GM12892 (cell line): ENCODE measurements at places on chromosomes 2 and 18.

GRCh38 chr2:112694182-112694581, 26.6 kb upstream of the NT5DC4 start:
- DNase-seq: no peak

GRCh38 chr2:146271131-146271831, 1573.5 kb upstream of the ACVR2A start:
- DNase-seq: no peak

DNA sequence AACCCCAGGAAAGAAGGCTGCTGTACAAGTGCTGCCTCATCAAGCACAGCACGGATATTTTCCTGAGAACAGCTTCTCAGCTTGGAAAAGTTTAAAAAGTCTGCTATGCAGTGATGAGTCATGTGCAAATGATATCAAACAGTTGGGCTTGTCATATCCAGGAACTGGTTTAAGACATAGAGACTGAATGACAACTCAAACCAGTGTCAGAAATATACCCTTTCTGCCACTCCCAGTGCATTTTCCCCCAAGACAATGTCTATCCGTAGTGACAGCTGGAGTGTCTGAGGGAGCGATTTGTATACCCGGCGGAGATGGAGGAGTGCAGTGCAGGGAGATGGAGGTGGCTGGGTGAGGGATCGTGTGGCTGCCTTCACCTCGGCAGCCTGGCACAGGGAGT, 28.2 kb downstream of the SOX11 start:
- DNase-seq: no peak

DNA sequence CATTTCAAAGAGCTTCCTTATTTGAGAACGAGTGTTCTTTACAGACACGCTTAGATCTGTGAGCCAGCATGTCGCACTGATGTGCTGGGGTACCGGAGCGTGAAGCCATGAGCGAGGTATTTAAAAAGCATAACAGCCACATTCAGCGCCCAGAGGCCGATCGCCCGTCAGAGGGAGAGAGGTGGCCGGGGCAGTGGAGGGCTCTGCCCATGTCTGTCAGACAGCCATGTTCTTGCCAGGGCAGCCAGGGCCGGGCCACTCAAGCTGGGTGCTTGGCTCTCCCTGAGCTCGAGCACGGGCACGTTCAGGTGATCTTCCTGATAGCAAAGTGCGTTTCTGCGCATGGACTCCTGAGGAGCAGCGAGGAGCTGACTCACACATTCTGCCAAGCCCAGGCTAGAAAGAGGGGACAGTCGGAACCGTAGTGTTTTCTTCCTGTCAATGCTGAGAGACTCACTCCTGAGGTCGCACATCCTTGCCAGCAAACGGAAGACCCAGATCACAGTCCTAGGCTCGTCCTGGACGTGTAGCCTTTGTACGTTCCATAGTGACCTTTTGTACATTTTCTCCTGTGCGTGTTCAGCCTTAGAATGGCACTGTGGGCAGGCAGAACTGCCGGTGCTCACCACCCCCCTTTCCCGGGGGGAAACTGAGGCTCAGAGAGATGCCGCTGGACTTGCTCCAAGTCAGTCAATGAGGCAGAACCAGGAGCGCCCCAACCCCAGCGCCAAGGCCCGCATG, 100.7 kb downstream of the NFATC1 start:
- no peak for DNase-seq

DNA sequence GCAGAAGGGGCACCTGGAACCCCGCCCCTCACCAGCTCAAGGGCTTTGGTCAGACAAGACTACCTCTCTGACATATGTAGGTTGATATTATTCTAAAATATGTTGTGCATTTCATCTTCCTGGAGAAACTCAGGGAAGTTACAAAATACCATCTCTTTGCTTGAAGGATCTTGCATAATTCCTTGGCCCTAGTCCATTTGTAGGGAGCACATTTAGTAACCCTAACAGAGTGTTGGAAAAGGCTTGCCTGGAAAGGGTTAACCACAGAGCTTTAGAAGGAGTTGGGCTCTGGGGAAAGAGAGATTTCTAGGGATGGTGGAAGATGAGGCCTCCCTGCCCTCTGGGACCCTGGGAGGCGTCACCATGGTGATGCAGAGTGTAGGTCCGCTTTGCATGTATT, 143.0 kb upstream of the SLC1A4 start:
- DNase-seq: no peak

DNA sequence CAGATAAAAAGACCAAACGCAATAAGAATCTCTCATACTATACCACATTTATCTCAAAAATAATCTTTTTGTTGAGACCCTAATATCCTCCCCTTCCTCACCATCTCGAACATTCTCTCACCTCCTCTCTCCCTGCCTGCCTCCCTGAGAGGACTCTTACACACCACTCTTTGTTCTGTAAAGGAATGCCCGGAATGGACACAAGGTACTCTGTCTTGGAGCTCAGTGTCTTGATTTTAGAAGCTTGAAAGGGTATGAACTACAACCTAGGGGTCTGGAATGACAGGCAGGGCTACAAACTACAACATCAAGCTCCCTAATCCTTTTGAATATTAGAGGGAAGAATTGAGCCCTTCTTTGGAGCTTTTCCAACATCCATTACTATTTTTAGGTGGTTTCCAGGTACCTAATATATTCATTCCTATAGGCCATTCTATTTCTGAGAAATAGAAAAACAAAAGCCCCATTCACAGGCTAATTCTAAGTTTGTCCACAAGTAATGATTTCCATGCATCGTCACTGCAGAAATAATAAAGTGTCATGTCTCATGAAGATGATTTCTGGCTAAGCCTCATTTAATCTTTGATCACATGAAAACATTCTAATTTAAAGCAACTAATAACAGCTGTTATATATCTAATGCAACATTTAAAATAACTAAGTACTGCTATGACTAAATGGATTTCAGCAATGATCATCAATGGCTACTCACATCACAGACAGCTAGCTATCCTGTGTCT, 60.6 kb downstream of the LRP2 start:
- no peak for DNase-seq

GRCh38 chr2:239201884-239202283, 198.9 kb downstream of the HDAC4 start:
- no peak for DNase-seq

GRCh38 chr18:46412916-46413315, 244.1 kb downstream of the LOXHD1 start:
- DNase-seq: no peak

DNA sequence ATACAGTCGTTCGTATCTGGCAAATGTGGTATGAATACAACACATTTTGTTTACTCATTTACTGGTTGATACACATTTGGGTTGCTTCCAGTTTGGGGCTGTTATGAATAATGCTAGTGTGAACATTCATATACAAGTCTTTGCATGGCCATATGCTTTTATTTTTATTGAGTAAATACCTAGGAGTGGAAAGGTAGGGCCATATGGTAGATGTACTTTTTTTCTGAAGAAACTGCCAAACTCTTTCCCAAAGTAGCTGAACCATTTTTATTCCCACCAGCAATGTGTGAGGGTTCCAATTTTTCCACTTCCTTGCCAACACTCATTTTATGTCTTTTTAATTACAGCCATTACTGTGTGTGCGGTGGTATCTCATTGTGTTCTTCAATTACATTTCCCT, 496.2 kb upstream of the NRXN1 start:
- no peak for DNase-seq

- DNase-seq: no peak
Observed at GRCh38 chr2:21590026-21590690, 466.4 kb downstream of the TDRD15 start.

DNA sequence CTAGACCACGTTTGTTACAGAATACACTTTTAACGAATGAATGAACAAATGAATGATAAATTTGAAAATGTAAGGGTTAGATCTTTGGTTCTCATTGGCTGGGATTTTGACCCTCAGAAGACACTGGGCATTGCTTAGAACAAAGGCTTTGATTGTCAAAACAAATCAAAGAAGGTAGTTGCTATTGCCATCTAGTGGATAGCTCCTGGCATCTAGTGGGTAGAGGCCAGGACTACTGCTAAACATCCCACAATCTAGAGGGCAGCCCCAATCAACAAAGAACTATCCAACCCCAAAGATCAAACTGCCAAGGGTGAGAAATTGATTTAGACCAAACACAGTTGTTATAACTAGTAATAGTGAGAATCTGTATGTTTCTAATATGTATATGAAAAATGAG, 552.3 kb downstream of the KCNJ3 start:
- DNase-seq: no peak

DNA sequence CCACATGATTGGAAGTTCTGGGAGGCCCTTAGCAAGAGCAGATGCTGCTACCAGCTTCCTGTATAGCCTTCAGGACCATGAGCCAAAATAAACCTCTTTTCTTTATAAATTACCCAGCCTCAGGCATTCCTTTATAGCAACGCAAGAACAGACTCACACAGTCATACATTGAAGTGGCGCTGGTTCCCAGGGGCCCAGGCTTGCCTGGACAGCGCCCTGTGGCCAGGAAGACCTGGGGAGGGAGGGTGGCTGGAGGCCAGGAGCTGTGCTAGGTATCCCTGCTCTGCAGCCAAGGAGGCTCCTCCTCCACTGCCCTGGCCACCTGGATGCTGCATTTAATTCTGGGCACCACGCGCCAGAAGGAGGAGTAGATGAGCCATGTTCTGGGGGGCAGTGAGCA, 98.1 kb downstream of the AGAP1 start:
- DNase-seq: no peak

DNA sequence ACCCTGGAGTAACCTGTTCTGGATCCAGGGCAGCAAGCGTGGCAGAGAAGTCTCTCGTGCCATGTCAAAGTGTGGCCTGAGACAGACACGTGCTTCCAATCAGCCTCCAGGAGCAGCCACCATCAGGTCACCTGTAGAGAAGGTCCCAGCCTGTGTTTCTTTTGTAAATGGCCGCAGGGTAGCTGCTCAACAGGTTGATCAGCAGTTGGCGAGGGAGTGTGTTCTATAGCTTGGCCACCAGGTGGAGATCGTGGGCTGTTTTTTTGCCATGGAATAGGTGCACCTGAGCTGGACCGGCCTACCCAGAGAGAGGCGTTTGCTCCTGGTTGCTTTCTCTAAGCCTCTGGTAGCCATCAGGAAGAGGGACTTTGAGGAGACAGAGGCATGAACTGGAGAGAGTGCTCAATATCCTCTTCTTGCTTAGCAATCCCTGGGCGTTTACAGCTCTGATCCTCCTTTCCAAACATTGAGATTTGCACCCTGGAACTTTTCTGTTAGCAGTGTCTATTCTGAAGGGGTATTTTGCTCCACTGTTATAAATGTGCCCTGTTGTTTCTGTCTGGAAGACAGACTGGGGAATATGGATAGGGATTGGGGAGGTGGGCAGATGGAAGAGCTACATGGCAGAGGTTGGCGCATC, 34.2 kb upstream of the EN1 start:
- DNase-seq: peak; percentile 34

- no peak for DNase-seq
Observed at GRCh38 chr2:10762651-10763460, 41.4 kb downstream of the ATP6V1C2 start.

- peak; percentile 27 for DNase-seq
Observed at GRCh38 chr2:241849616-241850543, 8.8 kb downstream of the PDCD1 start.

- no peak for DNase-seq
Observed at GRCh38 chr18:37673671-37674070, 108.1 kb upstream of the CELF4 start.

- no peak for DNase-seq
Observed at GRCh38 chr2:41729800-41730364, 317.9 kb upstream of the PKDCC start.

- DNase-seq: no peak
Observed at GRCh38 chr18:21366896-21367295, 124.9 kb downstream of the GREB1L start.

DNA sequence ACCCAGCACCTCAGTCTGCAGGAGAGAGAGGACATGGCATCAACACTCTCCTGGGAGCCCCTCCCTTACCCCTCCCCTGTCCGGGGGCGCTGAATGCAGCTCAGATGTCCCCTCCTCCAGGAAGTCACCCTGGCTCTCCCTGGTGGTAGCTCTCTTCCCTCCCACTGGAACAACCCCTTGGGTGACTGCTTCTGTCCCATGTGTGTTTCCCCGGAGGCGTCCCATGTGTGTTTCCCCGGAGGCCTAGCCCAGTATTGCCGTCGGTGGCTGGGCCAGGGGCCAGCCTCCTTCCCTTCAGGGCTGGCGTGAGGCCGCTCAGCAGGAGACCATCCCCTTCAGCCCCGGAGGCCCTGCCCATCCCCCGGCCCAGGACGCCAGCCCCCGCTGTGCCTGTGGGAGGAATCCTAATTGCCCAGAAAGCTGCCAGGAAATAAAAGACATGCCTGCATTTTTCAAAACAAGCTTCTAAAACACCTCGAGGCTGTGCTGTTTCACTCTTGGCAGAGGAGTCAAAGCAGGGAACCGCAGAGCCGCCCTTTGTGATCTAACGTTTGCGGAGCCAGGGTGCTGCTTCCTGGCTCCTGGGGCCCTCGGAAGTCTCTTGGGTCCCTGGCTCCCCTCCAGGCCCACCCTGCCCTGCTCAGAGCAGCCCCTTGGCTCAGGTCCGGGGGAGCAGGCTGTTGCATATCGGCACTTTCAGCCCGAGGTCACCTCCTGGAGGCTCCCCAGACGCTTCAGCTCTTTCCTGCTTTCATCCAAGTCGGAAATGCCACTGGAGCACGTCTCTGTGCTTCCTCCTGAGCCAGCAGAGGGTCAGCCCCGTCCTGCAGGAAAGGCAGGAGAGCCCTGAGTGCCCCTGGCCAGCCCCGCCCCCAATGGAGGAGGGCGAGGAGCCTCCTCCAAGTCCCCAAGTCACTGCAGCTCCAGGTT, 11.4 kb downstream of the SNED1 start:
- DNase-seq: no peak

GRCh38 chr2:214135966-214136365, 274.9 kb upstream of the VWC2L start:
- no peak for DNase-seq

GRCh38 chr2:51103205-51103604, 71.3 kb upstream of the NRXN1 start:
- DNase-seq: no peak

GRCh38 chr2:151928380-151928779, 100.2 kb upstream of the ARL5A start:
- no peak for DNase-seq

DNA sequence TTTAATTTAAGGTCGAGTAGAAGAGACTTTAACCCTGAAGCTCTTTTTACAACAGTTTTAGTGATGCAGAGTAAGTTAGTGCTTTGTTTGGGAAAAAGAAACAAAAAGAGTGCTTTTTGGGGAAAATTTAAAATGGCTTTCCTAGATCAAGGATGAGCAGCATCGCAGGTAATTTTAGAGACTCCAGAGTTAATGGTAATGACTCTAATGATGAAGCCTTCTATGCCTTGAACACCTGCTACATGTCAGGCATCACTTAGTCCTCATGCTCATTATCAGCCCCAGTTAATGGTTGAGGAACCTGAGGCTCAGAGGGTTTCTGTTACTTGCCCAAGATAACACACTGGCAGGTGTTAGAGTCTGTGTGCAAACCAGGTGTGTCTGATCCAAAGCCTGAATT, 167.8 kb downstream of the ACOXL start:
- DNase-seq: no peak

DNA sequence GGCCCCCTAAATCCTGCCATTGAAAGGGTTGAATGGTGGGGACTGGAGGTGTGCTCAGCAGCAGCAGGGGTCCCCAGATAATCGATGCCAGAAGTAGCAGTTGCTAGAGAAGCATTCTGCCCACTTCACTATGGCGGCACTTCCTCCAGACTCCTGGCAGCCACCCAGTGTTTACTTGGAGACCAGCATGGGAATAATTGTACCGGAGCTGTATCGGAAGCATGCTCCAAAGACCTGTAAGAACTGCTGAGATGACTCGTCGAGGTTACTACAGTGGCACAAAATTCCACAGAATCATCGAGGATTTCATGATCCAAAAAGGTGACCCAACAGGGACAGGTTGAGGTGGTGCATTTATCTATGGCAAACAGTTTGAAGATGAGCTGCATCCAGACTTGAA, 11.0 kb upstream of the GAREM2 start:
- no peak for DNase-seq

- DNase-seq: peak; percentile 14
Observed at GRCh38 chr2:234881413-234882241, 70.2 kb upstream of the SH3BP4 start.
